T-helper 17 cell (primary cell): ENCODE measurements at places on chromosomes 12 and 14. TPM values are rescaled to one million over a fixed set of nuclear protein-coding genes. Genes with fewer than 3 reads are reported as not detected.

The TCTN2 gene
- 5.1 TPM for total RNA-seq

The GAS2L3 gene
- 0.44 TPM for total RNA-seq

DNA sequence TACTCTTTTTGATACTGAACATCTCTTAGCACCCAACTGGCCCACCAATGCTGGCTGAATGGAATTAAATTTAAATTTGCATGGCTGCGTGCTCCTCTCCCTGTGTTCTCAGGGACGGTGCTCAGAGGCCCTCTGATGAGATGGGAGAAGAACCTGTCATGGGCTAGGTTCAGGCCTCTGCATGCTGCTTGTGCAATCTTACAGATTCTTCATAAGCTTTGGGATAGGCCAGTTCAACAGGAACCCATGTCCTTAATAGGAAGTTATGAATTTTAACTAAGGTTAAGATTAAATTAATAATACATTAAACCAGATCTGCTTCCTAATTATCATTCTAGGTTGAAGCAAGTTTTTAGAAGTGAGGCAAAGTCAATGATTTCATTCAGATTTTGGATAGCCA, 119.7 kb upstream of the LRIG3 start:
- H3K4me3 ChIP-seq = no peak overlapping the region
- no peak for DNase-seq
- H3K27ac ChIP-seq = no peak overlapping the region
- H3K4me1 ChIP-seq = no peaks in the 10 kb centered on the region

DNA sequence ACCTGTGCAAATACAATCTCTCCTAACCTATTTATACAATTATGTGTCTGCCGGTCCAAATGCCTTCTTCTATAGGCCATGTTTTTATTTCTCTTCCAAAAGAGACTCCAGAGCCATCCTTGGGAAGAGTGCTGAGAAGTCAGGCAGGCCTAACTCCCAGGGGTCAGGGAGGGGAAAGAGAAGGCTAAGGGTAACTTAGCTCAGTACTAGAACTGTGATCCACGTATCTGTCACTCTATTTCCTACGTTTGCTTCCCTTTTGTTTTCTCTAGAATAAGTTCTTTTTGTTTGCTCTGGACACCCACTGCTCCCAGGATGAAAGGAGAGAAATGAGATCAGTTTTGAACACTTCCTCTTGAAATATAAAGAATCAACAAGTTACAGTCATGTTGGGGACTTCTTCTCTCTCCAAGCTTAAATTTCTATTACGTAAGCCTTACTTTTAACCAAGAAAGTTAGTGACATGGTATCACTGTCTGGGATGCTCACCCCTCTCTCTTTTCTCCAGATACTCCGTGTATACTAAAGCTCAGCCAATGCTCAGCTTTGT, 79.2 kb downstream of the DAD1 start:
- peaks cover 15% of the 10 kb centered on the region for H3K36me3 ChIP-seq
- H3K27me3 ChIP-seq = no peaks in the 10 kb centered on the region
- peak overlapping the region; percentile 100 for H3K27ac ChIP-seq

DNA sequence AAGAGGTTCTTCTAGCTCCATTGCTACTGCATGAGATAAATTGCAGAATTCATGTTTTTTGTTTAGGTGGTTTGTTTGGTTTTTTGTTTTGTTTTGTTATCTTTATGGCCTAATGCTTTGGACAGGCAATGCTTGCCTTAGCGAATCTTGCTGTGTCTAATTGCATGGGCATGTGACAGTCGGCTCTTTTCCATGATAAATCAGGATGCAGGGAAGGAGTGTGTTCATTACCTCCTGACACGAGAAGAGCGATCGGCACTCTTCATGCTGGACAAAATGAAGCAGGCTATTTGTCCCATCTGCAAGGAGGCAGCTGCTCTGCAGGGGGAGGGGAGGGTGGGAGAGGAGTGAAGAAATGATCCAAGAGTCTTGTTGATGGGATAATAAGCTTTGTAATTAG, 6.5 kb downstream of the CCDC60 start:
- H3K4me1 ChIP-seq = no peaks in the 10 kb centered on the region
- no peak overlapping the region for H3K4me3 ChIP-seq
- H3K27ac ChIP-seq = no peak overlapping the region
- DNase-seq = no peak
- H3K36me3 ChIP-seq = no peaks in the 10 kb centered on the region

- no peak for DNase-seq
- H3K4me1 ChIP-seq = no peaks in the 10 kb centered on the region
- no peak overlapping the region for H3K27ac ChIP-seq
- peaks cover 5% of the 10 kb centered on the region for H3K27me3 ChIP-seq
Observed at GRCh38 chr12:101238306-101238705, 28.3 kb upstream of the SLC5A8 start.
